ENCODE measurements at places on chromosomes 3 and 15.

GRCh38 chr15:91927585-91927984, 74.1 kb downstream of the SLCO3A1 start:
- DNase-seq, result no peak

- DNase-seq, result no peak
These were observed 1097.6 kb upstream of the CFAP20DC start for GRCh38 chr3:60147249-60147950.

DNA sequence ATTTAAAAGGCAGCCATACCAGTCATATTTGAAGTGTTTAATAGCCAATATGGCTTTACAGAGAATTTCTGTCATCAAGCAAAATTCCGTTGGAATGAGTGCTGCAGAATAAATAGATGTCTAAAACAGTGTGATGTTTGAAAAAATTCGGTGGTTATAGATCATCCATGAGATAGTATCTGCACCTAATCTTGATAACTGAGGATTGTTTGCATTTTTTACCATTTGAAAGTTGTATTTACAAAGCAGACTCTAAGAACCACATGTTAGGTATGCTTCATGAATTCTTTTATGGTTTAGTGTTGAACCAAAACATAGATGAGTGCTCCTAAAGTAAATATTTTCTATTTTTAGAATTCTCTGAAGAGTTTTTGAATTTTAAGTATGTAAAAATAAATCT, 476.1 kb downstream of the NAALADL2 start:
- peak; percentile 51 for DNase-seq

- DNase-seq, result peak; percentile 6
These were observed 506.9 kb upstream of the NECTIN3 start for GRCh38 chr3:110564674-110565073.

GRCh38 chr3:65576966-65577365, 461.8 kb downstream of the MAGI1 start:
- peak; percentile 66 for DNase-seq

DNA sequence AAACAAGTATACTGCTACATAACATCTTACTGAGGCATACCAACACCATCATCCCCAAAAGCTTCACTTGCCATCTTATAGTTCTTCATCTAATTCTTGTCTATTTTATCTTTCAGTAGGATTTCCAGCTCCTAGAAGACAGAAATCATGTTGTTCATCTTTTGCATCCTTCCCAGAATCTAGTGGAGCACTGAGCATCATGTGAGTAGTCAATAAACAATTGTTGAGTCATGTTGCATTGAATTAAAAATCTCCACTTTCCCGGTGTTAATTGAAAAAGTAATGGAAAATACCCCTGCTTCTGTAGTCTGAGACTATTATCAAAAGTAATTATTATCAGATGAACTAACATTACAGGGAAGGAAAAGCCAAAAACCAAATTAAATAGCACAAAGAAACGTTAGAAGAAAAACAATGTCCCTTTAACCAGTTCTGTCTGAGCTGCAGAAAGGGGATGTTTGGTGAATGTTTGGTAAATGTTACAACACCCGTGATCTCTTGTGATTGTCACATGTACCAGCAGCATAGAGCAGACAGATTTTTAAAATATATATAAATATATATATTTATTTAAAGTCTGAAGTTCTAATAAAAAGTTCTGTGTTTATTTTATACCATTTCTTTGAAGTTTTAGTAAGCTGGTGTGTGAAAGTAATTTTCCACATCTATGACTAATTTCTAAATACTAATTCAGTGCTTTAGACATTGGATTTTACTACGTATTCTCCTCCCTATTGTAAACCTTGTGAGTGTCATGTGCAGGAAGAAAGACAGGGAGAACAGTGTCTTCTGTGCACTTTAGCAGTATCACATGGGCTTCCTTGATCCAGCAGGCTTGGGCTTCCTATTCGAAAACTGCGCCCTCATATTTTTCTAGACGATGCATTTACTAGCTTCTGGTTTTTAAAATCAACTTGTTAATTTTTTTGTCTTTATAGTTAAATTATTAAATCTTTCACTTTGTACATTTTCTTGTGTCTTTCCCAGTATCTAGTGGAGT, 85.6 kb downstream of the RAP2B start:
- DNase-seq, result no peak

GRCh38 chr3:194138732-194139070, 2.8 kb downstream of the HES1 start:
- peak; percentile 56 for DNase-seq

GRCh38 chr3:156787926-156788663, 38.1 kb upstream of the LEKR1 start:
- peak; percentile 97 for DNase-seq

GRCh38 chr3:129409541-129409940, 18.9 kb downstream of the EFCAB12 start:
- peak; percentile 82 for DNase-seq

DNA sequence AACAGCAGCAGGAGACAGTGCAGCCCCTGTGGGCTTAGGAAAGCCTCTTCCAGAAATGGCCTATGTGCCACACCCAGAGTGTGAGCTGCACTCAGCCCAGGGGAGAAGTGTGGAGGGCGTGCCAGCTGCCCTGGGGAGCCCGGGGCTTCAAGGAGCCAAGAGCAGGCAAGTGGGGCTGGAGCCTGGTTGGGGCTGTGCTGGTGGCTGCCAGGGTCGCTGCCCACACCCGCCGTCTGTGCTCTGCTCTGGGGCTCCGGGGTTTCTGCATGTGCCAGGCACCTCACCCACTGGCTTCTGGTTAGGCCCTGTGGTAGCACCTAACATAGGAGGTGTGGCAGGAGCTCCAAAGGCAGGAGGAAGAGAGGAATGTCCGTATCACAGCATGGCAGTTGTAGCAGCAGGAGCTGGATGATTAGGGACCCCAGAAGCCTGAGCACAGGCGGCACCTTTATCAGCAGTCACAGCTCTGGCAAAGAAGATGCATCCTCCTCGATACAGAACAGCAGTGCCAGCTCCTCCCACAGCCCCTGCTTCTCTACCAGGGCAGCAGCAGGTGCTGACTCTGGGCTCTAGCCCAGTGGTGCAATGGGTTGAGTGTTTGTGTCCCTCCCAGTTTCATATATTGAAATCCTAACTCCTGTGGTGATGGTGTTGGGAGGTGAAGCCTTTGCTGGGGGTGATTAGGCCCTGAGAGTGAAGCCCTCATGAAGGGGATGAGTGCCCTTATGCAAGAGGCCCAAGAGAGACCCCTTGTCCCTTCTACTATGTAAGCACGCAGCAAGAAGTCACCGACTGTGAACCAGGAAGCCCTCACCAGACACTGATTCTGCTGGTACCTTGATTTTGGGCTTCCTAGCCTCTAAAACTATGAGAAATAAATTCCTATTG, 70.0 kb upstream of the KLF13 start:
- no peak for DNase-seq

GRCh38 chr15:66961407-66961884, 104.0 kb upstream of the SMAD3 start:
- peak; percentile 45 for DNase-seq

DNA sequence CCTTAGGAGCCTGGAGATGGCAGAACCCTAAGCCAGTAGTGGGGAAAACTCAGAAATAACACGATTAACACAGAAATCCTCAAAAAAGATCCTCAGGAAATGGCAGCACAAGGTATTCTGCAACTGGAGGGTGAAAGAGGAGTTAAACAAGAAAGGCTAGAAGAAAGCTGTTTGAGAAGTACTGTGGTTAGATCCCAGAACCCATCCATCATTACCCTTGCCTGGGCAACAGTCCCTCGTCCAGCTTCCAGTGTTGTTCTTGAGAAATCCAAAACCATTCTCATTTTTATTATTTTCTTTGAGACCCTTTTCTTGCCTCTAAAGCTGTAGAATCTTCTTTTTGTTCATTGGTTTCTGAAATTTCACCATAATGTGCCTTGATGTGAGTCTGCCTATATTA, 2.7 kb upstream of the CDCP1 start:
- DNase-seq, result no peak

DNA sequence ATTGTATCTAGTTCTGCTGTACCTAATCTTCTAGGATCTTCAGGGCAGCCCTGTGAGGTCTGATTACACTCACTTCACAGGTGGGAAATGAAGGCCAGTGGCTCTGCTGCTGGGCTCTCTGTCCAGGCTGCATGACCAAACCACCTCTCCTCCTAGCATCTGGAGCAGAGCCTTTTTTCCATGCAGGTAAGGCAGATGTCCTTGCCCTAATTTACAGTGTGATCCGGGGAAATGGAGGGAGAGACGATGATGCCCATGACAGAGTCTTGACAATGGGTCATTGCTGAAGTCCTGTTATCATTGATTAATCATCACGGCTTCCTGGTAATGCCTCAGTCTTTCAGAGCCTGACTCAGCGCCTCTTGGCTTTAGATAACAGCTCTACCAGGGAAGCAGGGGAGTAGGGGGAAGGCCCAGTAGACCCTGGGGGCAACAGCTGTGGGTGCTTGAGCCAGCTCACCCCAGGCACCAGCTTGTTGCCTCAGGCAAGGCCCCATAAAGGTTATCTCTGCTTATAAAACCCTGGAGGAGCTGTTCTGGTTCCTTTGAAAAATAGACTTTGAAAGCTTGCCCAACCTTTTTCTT, 153.4 kb downstream of the GABRG3 start:
- no peak for DNase-seq

DNA sequence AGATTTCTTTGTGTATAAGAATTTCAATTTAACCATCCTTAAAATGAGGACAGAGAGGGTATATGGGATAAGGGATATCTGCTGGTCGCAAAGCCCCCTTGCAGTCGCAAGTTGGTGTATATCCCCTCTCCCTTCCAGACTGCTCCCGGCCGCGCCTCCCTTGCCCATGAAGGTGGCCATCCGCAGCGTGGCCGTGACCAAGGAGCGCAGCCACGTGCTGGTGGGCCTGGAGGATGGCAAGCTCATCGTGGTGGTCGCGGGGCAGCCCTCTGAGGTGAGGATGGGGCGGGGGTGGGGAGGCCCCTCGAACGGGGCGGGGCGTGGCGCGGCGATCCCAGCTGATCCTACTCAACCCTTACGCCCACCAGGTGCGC, 29.4 kb downstream of the NBEAL2 start:
- DNase-seq, result no peak

DNA sequence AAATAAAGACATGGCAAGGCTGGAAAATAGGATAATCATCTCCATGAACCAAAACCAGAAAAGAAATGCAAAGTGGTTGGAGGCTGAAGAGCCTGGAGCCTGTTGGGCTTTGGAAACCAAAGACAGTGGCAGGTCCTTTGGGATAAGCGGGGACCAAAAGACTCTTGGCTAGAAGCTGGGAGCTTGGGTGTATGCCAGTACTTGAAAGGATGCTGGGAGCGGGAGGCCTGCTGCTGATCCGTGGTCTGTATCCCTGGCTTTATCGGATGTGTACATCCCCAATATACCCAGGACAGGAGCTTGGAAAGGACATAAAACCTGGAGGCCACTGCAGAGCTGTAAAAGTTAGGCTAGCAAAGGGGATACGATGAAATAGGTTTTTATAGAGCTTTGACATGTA, 1.3 kb upstream of the CHRNB4 start:
- no peak for DNase-seq

GRCh38 chr3:128432301-128432970, 34.3 kb downstream of the DNAJB8 start:
- DNase-seq, result no peak

- peak; percentile 87 for DNase-seq
These were observed 225.6 kb upstream of the UBE2E1 start for GRCh38 chr3:23580096-23580713.

DNA sequence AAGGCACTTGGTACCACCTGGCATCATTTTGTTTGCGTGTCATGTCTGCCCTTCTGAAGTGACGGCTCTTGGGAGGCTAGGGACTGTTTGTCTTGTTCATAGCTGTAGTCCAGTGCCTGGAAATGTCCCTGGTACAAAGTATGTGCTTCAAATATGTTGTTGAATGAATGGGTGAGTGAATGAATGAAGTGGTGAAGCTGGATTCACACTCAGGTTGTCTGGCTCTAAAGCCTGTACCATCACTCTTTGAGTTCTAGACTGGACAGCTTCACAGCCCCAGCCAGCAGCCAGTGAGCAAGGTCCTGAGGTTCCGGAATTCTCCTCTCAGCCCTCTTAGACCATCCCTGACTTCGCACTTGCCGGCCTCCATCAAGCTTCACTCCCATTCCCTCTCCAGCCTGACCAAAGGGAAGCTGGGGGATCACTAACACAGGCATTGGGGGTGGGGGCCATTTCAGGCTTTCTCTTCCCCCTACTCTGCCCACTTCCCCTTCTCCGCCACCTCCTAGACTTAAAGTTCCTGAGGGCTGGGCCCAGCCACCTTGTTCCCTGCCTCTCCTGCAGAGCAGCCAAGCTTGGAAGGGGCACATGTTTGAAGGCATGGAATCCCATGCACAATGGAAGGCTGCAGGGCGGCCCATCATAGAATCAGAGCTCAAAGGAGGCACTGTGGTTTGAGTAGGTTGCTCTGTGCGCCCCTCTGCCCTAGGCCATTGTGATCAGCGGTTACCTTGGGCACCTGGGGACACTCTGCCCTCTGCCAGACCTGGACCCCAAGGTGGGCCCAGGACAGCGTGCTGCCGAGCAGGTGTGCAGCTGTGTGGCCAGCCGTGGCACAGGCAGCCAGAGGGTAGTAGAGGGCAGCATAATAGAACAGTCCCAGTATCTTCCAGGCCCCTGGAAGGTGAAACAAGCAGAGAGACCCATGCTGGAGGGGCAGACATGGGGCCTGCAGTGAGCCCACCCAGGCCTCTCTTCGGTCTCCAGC, 7.7 kb downstream of the STRA6 start:
- no peak for DNase-seq

- DNase-seq, result peak; percentile 46
These were observed 69.6 kb downstream of the EEFSEC start for GRCh38 chr3:128222796-128223385.

DNA sequence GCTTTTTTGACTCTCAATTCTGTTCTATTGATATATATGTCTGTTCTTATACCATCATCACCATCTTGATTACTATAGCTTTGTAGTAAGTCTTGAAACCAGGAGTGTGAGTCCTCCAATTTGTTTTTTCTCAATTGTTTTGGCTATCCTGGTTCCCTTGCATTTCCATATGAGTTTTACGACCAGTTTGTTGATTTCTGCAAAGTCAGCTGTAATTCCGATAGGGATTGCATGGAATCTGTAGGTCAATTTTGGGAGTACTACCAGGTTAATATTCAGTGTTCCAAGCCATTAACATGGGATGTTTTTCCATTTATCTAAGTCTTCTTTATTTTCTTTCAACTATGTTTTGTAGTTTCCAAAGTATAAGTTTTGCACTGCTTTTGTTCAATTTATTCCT, 27.0 kb downstream of the PGBD4 start:
- no peak for DNase-seq

DNA sequence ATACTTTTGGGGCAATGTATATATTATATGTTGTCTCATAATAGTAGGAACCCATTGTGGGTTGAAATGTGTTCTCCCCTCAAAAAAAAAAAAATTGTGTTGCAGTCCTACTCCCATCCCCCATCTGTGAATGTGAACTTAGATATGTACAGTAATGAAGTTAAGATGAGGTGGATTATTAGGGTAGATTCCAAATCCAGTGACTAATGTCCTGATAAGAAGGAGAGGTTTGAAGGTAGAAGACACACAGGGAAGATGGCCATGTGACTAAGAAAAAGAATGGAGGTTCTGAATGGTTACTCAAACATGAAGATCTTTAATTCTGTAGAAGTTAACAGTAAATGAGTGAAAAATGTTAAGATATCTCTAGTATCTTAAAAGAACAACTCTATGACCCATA, 3.0 kb upstream of the ATOSA start:
- no peak for DNase-seq
